ENCODE measurements at places on chromosomes 5 and 9.

DNA sequence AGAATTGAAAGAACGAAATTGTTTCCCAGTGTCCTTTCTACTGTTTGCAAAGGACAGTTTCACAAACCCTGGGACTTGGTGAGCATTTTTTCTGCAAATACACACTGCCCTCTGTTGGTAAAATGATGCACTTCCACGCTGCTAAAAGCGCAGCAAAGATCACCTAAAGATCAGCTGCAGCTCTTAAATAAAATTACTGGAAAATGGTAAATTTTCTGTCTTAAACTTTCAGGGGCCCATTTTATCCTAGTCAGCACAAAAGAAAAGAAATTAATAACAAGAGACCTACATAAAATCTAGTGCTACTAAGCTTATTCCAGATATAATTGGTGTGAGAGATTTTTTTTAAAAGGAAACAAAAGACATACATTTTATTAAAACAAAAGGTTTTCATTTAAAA is 566.0 kb downstream of the CAAP1 start:
- DNase-seq = peak; percentile 21

GRCh38 chr9:130940693-130941576 is 1.9 kb upstream of the FIBCD1 start:
- DNase-seq = peak; percentile 99

DNA sequence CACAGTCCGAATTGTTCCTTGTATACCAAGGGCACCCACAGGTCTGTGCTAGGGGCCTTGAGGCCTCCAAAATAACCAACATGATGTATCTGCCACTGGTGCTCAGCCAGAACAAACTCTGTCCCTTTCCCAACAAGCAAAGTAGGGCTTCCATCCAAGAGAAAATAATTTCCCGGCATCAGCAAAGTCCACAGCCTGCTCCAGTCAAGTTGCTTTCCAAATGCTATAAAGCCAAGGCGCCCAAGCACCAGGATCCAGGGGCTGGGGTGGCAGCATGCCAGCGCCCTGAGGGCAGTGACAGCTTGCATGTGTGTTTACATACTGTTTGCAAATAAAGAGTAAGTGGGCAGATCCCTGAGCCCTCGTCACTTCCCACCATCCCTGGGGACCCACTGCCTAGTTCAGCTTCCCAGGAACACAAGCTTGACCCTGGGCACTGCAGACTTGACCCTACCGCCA is 155.9 kb downstream of the ERCC6L2 start:
- no peak for DNase-seq

GRCh38 chr9:93290495-93291434 is 106.8 kb downstream of the WNK2 start:
- DNase-seq = no peak

- no peak for DNase-seq
Measured at GRCh38 chr5:172762214-172763119, 8.5 kb downstream of the DUSP1 start.
